ENCODE measurements at places on chromosomes 12 and 14.

GRCh38 chr14:62118461-62118860 lies 356.2 kb downstream of the SNAPC1 start:
- DNase-seq = no peak

GRCh38 chr14:104099096-104100041 lies 13.9 kb downstream of the ASPG start:
- no peak for DNase-seq

GRCh38 chr12:13562915-13563742 lies 366.6 kb downstream of the EMP1 start:
- DNase-seq = no peak

- no peak for DNase-seq
These were observed 543.9 kb upstream of the LRFN5 start for GRCh38 chr14:41062826-41063225.

GRCh38 chr12:110020956-110021355 lies 21.7 kb downstream of the ANKRD13A start:
- DNase-seq = no peak
